Foreskin keratinocyte (primary cell): ENCODE measurements at places on chromosomes 3 and 15. TPM values are rescaled to one million over a fixed set of nuclear protein-coding genes. Genes with fewer than 3 reads are reported as not detected.
A peak's percentile ranks its signal among the peaks of the same experiment; 100 is the strongest.

GRCh38 chr3:156148946-156149381 lies 28.6 kb downstream of the KCNAB1 start:
- DNase-seq = no peak

GRCh38 chr3:197362081-197362480 lies 63.7 kb upstream of the DLG1 start:
- no peak for DNase-seq

LSAMP gene
- 0.04 TPM in 1 of 2 replicates, not detected in the other for total RNA-seq

SEMA3B gene
- total RNA-seq = 1.1 and 2.0 TPM in 2 replicates

FETUB gene
- 0.07 TPM in 1 of 2 replicates, not detected in the other for total RNA-seq

COPS2 gene
- total RNA-seq = 68.3 and 71.0 TPM in 2 replicates

- DNase-seq = peak; percentile 10
Measured at GRCh38 chr15:82045179-82045891, 483 bp downstream of the MEX3B start.

B3GNT5 gene
- 58.1 and 59.8 TPM in 2 replicates for total RNA-seq

DNA sequence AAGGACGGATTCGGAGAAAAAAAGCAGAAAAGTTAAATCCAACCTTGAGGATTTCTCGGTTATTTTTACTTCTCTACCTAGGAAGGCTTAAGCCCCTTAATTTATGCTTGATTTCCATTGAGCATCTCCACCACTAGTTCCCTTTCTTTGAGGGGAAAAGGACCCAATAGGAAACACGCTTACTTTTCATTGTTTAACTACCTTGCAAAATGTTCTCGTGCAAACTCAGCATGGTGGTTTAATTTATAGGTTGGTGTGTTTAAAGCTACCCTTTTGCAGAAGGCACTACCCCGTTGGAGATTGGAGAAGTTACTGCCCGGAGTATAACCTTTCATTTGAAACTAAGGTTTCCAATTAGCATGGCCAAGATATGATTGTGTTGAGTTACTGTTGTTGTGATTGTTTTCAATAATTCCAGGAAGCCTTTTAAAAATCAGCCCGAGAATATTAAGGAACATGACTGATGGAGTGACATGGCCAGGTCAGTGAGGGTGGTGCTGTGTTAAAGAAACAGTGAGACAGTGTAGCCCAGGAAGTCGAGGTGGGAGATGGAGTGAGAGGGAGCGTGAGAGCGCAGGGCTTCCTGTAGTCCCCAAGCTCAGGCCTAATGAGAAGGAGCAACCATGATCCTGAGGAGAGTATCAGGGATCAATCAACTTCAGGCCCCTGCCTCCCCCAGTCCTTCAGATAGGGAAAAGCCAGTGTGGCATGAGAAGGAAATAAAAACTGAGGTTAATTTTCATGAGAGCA lies 76.6 kb downstream of the AQP9 start:
- DNase-seq = no peak

SLC30A4 gene
- 4.4 and 5.7 TPM in 2 replicates for total RNA-seq

GRCh38 chr15:36361351-36361870 lies 218.0 kb upstream of the CDIN1 start:
- no peak for DNase-seq

GRCh38 chr3:73140772-73141442 lies 79.4 kb downstream of the EBLN2 start:
- no peak for DNase-seq
